ENCODE measurements at places on chromosomes 16 and 17.

DNA sequence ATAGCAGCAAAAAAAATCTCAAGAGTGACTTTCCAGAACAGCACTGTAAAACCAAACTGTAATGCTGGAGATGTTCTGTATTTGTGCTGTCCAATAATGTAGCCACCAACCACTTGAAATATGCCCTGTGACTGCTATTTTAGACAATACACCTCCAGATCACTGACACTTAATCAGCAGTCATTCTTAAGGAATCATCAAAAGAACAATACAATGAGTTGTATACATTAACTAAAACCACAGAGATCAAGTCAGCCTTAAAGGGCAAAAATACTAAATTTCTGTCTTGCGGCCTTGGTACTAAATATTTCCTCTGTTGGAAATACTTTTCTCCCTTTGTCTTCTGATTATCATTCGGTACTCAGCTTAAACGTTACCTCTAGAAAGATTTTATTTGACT is 33.6 kb upstream of the ANKFY1 start:
- DNase-seq, result no peak

- DNase-seq, result no peak
Measured at GRCh38 chr16:27330542-27330941, 16.8 kb downstream of the IL4R start.

DNA sequence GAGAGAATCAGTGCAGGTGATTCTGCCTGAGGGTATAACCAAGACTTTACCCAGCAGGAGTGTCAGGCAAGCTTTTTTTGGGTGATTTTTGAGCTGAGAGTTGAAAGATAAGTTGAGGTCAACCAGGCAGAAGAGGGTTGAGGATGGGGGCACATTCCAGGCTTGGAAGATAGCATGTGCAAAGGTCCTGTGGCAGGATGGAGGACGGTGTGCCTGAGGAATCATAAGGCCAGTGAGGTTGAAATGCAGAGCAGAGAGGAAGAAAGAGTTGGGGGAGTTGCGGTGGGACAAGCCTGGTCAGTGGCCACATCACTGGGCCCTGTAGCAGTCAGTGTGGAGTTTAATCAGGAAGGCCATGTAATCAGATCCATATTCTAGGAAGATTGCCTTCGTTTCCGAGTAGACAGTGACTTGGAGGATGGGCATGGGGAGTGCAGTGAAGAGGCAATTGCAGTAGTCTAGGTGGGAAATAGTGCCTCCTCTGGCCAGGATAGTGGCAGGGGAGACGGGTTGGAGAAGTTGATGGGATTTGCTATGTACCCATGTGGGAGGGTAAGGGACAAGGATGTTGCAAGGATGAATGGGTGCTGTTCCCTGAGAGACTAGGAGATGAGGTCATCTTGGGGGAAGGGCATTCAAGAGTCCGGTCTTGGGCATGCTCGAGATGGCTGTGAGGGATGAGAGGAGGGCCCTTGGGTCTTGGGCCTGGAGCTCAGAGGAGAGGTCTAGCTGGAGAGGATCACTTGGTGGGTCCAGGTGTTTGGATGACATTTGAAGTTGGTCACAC is 3.9 kb downstream of the PLEKHG4 start:
- no peak for DNase-seq

GRCh38 chr17:21028192-21028591 is 14.6 kb downstream of the USP22 start:
- no peak for DNase-seq

DNA sequence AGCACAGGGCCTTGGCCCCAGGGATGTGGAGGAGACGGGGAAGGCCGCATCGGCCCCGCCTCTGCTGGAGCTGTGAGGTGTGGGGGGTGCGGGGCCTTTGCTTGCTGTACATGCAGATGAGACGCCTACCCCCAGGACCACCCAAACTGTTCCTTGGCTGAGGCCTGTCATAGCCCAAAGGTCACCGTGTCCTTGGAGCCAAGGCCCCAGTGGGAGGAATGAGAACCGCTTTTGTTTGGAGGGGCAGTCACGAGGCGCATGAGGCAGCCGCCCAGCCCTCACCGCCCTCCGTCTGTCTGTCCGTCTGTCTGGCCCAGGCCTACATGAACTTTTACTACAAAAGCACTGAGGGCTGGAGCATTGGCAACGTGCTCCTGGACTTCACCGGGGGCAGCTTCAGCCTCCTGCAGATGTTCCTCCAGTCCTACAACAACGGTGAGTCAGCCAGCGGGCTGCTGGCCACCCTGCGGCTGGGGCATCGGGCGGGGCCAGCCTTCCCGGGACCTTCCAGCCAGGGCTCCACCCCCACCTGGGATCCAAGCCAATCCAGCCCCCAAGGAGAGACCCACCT is 8.8 kb downstream of the TAX1BP3 start:
- DNase-seq, result peak; percentile 21
